Smooth muscle cell of trachea (primary cell): ENCODE measurements at places on chromosomes 13 and 19. TPM values are rescaled to one million over a fixed set of nuclear protein-coding genes. Genes with fewer than 3 reads are reported as not detected.

Gene SGCG
- total RNA-seq, result 0.83 TPM in 1 of 2 replicates, not detected in the other

Gene RXFP2
- total RNA-seq, result not detected in 2 replicates

Gene IL4I1
- total RNA-seq, result 1.0 and 1.3 TPM in 2 replicates

Gene CGB5
- not detected in 2 replicates for total RNA-seq

Gene ADGRE3
- not detected in 2 replicates for total RNA-seq

Gene SIGLEC5
- not detected in 2 replicates for total RNA-seq

Gene NCR1
- total RNA-seq, result not detected in 2 replicates
